Hematopoietic multipotent progenitor cell treated with erythropoietin and hydrocortisone succinate and interleukin-3 and kit ligand, for 17 days (in vitro differentiated cells): ENCODE measurements at places on chromosomes 12 and 14.
A peak's percentile ranks its signal among the peaks of the same experiment; 100 is the strongest.

DNA sequence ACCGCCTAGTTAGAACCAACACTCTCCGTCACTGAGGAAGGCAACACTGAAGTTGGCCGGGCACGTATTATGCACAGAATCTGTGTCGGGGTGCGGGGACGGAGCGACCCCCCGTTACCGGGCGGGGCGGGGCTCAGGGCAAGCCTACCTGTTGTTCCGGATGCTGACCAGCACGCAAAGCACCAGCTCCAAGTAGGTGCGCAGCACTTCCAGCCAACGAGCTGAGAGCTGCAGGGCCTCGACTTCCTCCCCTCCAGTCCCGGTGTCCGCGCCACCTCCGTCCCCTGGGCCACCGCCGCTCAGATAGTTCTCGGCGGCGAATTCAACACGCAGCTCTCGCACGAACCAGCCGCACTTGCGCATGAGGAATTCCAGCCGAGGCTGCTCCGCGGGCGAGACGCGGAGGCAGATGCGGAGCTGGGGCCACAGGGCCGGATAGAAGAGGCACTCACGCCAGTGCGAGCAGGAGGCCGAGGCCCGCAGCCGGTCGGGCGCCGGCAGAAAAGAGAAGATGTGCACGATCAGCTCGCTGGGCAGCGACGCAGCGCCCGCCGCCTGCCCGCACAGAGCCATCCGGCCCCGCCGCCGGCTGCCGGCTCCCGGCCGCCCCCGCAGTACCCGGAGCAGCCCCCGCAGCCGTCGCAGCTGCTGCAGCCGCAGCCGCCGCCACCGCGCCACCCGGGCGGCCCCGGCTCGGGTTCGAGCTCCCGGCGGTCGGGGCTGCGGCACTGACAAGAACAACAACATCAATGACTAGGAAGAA lies 636 bp downstream of the FBXO33 start:
- DNase-seq, result peak; percentile 60

- no peak for DNase-seq
Measured at GRCh38 chr14:91324606-91325575, 80.4 kb upstream of the GPR68 start.

DNA sequence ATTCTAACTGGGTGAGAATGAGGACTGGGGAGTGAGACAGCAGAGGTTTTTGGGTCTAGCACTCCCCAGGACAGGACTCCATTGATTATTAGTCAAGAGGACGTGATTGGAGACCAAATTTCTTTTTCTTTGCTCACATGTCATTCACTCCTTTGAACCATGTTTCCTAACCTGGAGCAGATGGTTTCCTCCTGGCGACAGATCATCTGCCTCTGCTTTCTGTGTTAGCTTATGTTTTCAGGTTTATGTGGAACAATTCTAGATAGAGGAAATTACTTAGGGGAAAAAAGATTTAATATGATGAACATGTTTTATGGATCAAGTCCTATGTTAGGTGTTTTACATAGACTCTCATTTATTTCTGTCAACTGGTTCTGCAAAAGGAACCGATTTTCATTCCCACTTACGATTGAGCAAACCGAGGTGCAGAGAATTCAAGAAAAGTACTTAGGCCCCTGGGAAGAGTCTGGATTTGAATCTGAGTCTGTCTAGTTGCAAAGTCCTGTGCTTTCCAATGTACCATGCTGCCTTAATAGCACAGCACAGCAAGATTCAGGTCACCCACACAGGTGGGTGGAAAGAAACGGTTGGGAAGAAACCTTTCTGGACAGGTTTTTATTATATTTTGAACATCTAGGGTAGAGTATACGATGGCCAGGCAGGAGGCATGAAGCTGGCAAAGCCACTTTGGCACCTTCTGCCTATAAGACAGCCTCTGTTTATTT lies 30.8 kb downstream of the SMOC1 start:
- no peak for DNase-seq

DNA sequence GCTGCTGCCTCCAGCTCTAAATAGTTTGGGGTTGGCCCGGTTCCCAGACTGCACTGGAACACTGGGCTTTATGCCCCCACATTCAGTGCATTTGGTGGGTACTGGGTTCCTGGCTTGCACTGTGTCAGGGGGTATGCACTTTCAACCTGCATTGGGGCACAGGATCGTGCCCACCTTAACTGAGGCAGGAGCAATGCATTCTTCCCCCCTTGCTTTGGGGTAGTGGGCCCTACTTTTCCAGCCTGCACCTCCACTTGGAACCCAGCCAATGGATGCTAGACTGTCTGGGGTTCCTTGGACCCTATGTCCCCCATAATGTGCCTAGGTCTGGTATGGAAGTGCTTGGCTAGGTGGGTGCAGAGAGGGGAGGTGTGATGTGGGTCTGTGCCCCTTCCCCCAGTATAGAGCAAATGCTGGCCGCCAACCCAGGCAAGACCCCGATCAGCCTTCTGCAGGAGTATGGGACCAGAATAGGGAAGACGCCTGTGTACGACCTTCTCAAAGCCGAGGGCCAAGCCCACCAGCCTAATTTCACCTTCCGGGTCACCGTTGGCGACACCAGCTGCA lies 615 bp downstream of the TARBP2 start:
- no peak for DNase-seq

GRCh38 chr12:57853864-57854556 lies 7.5 kb upstream of the CTDSP2 start:
- no peak for DNase-seq

DNA sequence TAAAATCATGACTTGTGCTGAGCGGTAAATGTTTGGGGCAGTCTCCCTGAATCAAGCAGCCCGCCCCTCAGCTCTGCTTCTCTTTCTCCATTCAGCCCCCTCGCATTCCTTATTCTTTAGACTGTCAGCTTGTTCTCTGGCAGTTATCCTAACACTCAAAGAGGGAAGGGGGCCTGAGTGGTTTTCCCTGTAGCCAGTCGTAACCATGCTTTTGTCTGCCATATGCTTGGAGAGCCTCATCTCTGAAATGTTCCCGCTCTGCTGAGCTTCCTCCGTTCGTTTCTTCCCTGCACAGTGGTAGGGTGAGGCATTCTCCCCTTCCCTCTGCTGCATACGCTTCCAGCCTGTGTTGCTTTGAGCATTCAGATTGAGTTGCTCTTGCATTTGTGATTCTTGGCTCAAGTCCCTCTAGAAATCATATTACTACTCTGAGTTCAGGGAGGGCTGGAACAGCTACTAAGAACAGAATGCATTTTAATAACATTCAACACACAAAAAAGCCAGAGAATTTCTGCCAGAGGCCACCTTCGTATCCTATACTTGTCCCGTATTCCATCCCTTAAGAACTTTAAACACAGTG lies 119.7 kb downstream of the FBXL14 start:
- DNase-seq, result no peak

DNA sequence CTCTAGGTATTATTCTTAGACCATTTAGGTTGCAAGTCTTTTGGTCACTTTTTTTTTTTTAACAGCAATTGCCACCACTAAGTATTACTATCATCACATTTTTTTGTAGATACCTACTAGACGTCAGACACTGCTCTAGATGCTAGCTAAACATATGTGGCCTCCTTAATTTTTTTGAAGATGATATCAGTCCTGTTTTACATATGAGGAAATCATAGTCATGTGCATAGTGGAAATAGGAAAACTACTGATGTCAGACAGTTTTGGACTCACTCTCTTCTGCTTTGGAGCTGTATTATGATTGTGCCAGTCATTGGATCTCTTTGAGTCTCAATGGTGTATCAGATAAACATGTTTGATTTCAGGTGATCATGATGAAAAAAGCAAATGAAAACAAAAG lies 304.3 kb downstream of the DIO2 start:
- no peak for DNase-seq

DNA sequence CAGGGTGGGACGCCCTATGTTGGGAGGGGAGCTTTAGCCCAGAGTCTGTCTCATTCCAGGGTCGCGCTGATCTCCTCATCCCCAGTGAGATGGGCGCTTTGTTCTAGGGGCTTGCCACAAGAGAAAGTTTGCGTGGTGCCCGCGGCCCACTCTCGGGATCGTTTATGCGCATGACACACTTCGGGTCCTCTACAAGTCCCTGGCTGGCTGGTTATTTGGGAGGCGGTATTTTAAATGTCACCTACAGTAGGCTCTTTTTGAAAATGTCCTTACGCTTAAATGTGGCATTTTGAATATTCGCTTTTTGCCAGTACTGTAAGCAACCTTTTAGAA lies 541 bp downstream of the GOLT1B start:
- no peak for DNase-seq

DNA sequence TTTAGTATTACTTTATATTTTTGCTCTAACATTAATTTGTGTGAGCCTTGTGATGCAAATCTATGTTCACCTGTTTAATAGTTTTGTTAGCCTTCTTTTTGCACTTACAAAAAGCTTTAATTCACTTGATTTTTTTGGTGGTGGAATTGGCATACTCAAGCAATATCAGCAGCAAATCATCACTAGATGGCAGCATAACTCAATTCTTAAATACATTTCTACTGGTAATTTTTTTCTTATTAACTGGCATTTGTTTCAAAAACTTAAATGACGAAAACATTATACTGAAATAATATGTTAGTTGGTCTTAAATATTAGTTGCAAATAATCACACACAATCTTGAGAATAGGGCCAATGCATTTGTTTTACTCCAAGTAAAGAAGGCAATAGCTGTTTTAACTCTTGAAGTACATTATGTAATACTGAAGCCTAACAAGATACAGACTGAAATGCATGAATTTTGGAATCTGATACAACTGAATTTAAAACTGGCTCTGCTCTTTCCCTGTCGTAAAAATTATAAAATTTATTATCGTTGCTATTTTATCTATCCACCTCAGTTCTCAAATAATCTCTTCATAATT lies 151.5 kb downstream of the ATXN7L3B start:
- DNase-seq, result no peak

DNA sequence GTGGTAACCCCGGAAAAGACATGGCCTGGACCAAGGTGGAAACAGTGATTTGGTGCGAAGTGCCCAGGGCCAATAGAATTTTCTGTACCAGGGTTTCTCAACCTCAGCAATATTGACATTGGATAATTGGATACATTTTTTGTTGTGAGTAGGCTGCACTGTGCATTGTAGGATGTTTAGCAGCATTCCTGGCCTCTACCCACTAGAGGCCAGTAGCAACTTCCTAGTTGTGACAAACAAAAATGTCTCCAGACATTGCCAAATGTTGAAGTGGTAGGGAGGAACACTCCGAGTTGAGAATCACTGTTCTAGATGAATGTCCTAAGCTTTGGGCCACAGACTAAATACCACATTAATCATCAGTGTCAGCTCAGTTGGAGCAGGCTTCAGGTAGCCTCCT lies 6.2 kb upstream of the CGRRF1 start:
- DNase-seq, result no peak

DNA sequence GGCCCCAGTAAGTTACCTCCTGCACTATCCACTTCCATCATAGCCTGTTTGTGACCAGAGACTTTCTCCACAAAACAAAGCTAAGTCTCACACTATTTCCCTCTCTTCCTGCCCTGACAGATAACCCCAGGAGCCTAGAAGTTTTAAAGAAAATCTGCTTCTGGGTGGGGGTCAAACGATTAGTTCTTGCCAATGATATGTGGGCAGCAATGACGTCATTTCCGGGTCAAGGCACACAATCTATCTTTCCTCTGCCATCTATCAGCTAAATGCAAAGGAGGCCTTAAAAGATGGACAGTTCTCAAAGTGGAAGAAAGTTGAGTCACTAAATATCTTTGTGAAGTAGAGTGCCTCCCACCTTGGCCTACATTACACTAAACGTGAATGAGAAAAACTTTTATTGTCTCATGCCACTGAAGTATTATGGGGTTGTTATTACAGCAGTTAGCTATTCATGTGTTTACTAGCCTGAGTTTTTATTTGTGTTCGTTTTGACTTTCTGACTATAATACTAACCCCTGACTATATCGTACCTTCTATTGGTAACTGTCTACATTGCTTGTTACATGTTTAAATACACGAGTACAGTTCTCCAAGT lies 86.2 kb downstream of the DENND5B start:
- no peak for DNase-seq

- DNase-seq, result peak; percentile 11
Measured at GRCh38 chr12:54658306-54659264, 10.4 kb upstream of the DCD start.

DNA sequence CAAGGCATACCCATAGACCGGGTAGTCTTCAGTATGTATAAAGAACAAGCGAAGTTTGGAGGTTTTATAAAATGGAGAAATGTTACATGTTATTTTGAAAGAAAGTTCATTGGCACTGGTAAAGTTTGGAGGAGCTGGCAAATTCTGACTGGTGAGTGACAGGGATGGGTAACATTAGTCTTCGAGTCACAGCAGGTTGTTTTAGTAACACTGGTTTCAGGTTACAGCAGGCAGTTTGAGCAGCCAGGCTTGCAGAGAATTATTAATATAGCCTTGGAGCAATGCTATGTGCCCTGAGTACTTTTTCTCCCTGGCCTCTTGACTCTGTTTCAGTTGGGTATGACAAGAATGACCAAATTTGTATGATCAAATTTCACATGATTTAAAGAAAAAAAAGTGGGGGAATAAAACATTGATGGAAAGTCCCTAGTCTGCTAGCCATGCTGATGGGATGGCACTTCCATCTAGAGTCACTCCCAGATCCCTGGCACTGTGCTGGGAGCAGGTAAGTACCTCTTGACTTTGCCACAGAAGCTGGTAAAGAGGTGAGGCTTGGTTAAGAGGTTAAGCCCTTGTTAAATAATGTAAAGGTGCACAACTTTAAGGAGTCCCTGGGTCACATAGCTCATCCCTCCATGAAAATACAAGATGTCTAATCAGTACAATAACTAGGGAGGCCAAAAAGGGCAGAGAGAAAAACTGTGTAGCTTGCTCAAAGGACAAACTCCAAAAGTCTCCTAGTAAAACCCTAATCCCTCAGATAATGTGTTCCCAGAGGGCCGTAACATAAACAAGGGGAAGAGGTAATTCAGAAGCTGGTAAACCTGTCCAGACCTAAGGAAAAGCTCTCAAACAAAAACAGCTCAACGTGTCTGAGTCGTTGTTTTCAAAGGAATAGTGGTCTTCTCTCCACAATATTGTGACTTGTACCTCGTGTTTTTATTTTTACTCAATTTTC lies 12.7 kb upstream of the SVOP start:
- no peak for DNase-seq

GRCh38 chr12:54358945-54359761 lies 5.1 kb downstream of the GPR84 start:
- DNase-seq, result peak; percentile 77

DNA sequence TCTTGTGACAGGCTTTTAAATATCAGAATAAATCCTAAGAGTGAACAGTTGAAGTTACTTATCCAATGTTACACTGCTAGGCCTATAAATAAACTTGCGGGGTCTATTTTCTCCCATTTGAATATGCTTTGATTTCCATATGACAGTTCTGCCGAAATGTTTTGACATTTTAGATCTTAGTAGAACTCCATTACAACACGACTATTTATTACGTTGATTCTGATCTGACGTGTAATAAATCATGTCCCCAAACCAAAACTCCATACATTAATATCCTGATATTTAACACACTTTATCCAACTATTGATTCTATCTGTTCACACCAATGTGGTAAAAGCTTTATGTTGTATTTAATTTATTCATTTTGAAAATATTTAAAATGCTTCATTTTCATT lies 16.1 kb upstream of the NEMF start:
- DNase-seq, result no peak

DNA sequence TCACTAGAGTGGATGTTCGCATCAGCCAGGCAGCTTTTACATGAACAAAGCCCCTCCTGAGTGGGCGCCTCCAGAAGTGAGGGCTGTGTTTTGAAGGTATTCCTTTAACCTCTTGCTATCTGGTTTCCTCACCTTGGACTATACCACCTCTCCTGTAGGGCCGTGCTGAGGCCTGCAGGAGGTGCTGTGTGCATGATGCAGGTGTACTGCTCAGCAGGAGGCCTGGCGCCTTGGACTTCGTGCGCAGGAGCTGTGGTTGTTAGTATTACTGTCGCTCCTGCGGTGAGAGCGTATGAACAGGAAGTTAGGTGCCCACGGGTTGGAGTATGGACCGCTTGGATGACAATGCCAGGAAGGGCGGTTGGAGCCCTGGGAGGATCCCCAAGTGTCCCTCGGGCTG lies 130.7 kb downstream of the TSPAN9 start:
- DNase-seq, result no peak
